ENCODE measurements at places on chromosomes 2 and 18.
A peak's percentile ranks its signal among the peaks of the same experiment; 100 is the strongest.

DNA sequence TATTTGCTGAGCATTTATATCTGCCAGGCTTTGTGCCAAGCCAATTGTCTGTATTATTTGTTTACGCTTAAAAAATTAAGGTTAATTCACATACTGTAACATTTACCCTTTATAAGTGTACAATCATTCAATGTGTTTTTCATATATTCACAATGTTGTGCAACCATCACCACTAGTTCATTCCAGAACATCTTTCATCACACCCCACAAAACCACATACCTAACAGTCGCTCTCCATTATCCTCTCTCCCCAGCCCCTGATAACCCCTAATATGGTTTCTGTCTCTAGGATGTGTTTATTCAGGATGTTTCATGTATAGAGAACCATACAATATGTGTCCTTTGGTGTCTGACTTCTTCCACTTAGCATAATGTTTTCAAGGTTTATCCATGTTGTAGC lies 234.1 kb downstream of the INSIG2 start:
- DNase-seq, result no peak

- DNase-seq, result no peak
These were observed 17.8 kb downstream of the CFAP210 start for GRCh38 chr2:169676357-169676756.

DNA sequence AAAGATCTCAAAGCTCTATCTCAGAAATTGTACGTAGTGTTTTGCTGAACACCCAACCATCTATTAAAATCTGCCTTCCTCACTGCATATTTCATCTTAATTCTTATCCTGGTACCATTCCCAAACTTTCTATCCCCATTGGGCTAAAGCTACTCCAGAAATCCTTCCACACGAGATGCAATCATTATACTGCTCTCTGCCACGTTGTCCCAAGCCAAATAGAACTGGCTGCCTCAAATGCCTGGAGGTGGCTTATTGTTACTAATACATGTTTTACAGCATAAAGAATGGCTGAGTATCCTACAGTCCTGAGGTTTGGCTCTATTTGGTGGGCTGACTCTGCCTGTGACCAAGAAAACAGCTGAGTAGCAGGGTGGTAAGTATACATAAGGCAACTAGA lies 306.0 kb upstream of the ACVR2A start:
- no peak for DNase-seq

GRCh38 chr2:160697817-160698216 lies 204.2 kb upstream of the RBMS1 start:
- DNase-seq, result no peak

DNA sequence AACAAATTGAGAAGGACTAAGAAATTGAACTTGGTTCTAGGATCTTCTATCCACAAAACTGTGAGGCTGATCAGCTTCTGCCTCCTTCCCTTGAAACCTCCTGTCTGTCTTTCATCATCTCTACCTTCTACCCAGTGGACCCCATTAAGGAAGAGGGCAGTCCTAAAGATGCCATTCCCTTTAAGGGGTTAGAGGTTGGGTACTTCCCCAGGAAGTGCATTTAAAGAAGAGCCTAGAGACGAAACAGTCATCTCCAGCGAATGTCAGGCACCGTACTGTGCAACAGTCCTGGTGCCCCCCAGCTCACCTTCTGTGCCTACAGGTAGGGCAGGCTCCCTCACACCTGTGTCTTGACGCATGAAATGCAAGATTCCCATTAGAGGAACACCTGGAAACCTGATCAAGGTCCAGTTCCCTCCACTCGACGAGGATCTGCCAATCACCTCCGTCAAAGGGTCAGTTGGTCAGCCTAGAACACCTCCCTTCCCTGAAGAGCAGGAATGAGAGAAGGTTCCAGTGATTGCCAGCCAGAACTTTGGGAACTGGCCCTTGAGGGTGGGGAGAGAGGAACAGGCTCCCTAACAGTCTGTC lies 20.9 kb downstream of the LOXHD1 start:
- DNase-seq, result no peak

DNA sequence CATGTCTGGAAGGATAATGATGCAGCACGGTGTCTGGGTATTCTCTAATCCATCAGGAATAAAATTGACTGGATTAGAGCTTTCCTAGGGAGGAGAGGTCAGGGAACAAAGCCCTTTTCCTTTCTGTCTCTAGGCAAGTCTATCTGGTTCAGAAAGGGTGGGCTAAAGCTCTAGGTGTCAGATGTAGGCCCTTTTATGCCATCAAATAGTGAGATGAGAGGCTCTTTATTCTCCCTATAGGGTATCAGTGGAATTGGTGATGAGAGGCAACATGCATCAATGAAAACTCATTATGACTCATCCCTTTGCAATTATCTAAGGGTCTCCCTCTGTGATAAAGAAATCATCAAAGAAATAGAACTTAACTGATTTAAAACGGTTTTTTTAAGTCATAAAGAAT lies 328.0 kb upstream of the CRIM1 start:
- DNase-seq, result no peak

DNA sequence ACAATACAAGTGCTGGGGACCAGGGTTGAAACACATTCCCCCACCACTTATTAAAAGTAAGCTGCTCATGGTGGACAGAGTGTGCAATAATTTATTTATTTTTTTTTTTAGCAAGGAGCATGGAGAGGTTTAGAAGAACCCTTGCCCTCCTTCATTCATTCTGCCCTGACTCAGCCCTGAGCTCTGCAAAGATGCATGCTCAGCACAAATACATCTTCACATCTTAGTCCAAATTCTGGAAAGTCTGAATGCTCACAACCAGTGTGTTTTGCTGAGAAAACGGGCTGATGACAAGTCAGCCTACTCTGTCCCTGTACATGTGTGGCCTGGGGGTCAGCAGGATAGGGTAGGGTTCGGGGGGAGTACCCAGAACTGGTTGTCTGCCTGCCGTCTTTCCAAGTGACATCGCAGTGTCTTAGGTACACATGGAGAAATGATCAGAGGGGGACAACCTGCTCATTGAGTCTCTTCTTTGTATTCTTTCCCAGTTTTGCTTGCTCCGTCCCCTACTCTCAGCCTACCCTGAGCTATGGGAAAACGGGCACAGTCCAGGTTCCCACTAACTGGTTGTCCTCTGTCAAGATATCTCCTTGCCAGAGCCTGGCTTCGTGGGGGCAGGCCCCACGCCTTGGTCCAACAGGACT lies 76.4 kb downstream of the ADD2 start:
- no peak for DNase-seq

GRCh38 chr2:42249284-42249683 lies 80.1 kb downstream of the EML4 start:
- DNase-seq, result no peak

- DNase-seq, result no peak
These were observed 30.4 kb upstream of the PROKR1 start for GRCh38 chr2:68612765-68613519.

- no peak for DNase-seq
These were observed 859.3 kb downstream of the BCL11A start for GRCh38 chr2:59694176-59694575.

DNA sequence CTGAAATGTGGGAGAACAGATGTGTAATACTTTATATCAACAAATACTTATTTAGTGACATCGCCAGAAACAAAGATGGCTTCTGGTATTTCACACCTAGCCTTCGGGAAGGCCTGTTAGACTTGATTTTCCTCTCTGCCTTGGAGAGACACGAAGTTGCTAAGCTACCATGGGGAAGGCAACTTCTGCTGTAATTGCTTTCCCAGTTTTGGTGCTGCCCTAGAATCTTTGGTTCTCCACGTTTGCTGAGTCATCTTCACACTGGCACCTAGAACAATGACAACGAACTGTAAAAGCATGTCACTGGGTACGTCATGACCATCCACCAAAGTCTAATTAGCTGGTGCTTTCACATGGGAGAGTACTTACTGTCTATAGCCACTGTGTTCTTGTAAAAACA lies 58.7 kb upstream of the ACTR3 start:
- no peak for DNase-seq

DNA sequence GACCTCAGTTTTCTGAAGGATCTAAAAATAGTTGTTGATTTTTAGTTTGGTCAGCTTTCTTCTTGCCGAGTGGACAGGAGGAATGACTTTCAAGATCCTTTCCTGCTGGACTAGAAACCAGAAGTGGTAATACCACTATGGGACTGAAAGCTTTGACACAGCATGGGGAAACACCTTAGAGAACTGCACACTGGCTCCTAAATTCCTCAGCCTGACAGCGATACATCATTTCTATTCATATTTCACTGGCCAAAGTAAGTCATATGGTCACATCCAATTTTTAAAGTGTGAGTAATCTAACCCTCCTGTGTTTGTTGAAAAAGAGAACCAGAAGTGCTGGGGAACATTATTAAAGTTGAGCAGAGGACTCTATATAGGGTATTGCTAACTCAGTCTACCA lies 244.7 kb upstream of the MMADHC start:
- DNase-seq, result no peak

GRCh38 chr2:216206041-216206703 lies 97.0 kb downstream of the XRCC5 start:
- DNase-seq, result no peak

DNA sequence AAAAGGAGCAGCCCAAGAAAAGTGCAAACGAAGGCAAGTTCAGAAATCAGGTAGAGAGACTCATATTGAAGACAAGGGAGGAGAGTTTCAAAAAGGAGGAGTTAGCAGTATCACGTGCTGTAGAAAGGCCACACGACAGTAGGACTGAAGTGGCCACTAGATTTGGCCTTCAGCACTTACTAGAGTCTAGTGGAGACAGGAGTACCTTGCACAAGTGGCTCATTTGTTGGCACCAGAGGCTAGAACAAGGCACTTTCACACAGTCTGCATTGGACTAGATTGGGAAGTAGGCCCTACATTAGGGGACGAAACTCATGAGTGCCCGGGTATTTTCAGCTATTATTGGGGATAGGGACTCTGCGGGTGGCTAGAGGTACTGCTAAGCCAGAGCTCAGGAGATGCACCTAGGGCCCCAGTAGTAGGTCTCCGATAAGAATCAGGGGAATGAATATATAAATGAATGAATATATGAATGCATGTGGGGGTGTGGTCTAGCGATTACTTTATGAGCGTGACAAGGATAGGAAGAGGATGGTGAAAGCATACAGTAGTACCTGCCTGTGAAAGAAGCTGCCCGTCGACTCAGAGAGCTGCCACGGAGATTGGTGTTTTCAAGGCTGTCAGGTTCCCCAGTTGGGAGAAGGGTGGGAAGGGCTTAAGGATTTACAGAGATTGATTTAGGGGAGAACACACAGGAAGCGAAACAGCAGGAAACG lies 1.4 kb upstream of the NCOA1 start:
- DNase-seq, result no peak

DNA sequence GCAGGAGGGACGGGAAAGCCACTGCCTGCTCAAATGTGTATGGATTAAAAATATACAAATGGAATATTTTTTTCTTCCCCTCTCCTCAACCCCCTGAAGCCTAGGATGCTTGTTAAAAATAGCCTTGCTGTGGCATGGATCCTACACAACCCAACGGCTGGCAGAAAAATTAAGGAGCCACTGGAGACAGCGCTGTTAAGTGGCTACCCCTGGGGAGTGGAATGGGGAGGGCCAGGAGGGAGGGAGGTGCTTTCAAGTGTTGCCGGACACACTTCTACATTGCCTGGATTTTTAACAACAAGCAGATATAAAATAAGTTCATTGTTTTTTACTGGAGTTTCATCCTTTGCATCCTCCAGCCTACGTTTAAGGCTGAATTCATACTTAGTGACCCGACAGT lies 66.6 kb downstream of the ZBTB7C start:
- DNase-seq, result no peak

- peak; percentile 94 for DNase-seq
These were observed 3.0 kb upstream of the SKOR2 start for GRCh38 chr18:47254341-47254939.

Data from WTC11 (cell line).